ENCODE measurements at places on chromosomes 12 and 14. TPM values are rescaled to one million over a fixed set of nuclear protein-coding genes. Genes with fewer than 3 reads are reported as not detected.

GRCh38 chr14:72583316-72584272 is 310.3 kb downstream of the DPF3 start:
- no peak for DNase-seq

GRCh38 chr12:113776536-113776935 is 189.6 kb downstream of the RBM19 start:
- DNase-seq, result no peak

DNA sequence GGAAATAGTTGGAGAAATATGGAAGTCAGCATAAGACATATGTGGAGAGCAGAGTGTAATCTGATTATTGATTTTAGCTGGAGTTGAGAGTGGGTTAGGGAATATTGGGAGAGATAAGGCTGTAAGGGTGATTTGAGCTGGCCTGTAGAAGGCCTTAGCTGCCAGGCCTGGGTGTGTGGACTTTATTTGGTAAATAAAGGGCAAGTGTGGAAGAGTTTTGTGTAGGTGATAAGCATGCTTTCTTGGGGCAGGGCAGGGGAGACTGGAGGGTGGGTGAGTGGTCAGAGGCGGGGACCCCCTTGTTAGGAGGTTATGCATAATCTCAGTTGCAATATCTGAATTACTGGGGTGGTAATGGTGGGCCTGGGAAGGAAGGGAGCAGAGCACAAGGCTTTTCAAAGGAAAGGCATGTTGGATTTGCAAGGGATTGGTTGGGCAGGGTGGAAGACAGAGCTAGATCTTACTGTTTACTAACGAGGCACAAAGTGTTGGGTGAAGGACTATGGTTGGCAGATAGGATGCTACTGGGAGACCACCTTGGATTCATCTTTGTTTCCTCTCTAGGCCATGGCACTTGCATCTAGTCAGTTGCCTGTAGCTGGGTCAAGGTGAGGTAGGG is 5.5 kb downstream of the KHNYN start:
- DNase-seq, result no peak

- DNase-seq, result peak; percentile 16
Measured at GRCh38 chr14:78401866-78402265, 231.7 kb downstream of the NRXN3 start.

GRCh38 chr12:19498099-19498498 is 58.8 kb downstream of the AEBP2 start:
- DNase-seq, result no peak

GRCh38 chr14:97219431-97220017 is 422.3 kb downstream of the VRK1 start:
- DNase-seq, result no peak

DNA sequence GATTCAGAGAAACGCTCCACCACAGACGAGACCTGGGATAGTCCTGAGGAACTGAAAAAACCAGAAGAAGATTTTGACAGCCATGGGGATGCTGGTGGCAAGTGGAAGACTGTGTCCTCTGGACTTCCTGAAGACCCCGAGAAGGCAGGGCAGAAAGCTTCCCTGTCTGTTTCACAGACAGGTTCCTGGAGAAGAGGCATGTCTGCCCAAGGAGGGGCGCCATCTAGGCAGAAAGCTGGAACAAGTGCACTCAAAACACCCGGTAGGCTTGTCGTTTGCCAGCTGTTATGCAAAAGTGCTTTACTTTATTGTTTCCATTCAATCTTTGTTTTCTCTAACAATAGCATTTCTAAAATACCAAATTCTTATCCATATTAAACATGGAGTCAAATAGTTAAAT is 287.3 kb downstream of the NAV3 start:
- no peak for DNase-seq

DNA sequence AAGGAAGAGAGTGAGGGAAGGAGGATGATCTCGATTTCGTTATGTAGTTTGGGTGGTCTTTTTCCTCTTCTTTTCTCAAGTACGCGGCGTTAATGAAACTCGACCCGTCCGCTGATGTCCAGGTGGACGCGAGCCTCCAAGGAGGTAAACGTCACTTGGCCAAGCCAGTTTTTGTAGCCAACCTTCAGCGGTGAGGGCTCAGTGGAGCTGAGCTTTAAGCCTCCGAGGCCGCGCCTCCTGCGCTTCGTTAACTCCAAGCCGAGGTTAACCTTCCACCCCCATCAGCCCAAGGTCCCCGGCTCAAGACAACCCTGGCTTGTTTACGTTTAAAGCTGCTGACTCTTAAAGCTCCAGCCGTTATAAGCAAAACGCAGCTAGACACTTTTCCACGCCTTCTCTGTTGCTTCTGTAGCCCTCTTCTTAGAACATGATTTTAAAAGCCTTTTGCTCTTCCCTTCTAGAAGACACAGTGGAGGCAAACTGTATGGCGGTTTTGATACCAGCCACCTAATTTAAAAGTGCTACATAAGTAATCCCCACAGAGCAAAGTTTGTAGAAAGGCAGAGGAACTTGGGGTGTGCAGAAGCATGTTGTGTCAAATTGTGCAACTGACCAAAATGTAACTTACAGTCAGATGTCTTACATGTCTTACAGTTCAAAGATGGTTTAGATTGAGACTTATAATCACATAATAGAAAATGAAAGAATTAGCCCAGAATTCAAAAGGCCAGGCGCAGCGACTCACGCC is 923 bp upstream of the ITPR2 start:
- peak; percentile 54 for DNase-seq

DNA sequence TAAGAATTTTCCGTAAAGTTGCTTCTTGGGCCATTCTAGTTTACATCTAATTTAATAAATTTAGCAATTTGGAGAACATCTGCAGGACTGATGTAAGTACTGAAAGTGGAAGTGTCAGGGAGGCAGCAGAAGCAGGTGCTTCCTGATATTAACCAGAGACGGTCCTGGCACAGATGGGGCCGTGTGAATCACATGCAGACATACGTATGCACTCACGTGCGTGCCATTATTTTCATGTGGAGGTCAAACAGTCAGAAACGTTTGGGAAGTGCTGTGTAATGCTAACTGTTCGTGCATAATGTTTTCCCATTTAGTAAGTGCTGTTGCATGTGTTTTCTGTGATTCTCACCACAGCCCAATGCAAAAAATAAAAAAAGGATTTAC is 87.8 kb upstream of the DYNC1H1 start:
- no peak for DNase-seq

GRCh38 chr12:50597200-50598195 is 92.7 kb downstream of the DIP2B start:
- DNase-seq, result peak; percentile 56

- no peak for DNase-seq
Measured at GRCh38 chr14:79037106-79037505, 866.9 kb downstream of the NRXN3 start.

GRCh38 chr14:20714593-20715250 is 26.2 kb downstream of the ANG start:
- DNase-seq, result peak; percentile 44

DNA sequence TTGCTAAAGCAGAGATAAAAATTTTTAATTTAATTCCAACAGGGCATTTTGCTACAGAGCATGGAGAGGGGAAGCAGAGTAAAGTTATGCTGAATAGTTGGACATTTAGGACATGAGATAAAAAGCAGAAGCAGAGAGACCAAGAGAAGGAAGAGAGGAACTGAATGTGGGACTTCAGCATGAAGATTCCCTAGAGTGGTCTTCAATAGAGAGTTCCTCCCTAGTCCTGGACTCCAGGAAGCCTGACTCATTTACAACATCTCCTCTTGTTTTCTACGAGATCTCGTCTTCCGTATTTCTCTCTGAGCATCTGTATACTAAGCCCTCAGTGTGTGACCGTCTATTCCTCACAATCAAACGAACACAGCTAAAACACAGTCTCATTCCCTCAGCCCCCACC is 35.2 kb upstream of the IFT81 start:
- no peak for DNase-seq

GRCh38 chr12:22100958-22101748 is 55.1 kb downstream of the CMAS start:
- DNase-seq, result peak; percentile 9

GRCh38 chr12:103373088-103373523 is 122.7 kb downstream of the C12orf42 start:
- DNase-seq, result no peak

DNA sequence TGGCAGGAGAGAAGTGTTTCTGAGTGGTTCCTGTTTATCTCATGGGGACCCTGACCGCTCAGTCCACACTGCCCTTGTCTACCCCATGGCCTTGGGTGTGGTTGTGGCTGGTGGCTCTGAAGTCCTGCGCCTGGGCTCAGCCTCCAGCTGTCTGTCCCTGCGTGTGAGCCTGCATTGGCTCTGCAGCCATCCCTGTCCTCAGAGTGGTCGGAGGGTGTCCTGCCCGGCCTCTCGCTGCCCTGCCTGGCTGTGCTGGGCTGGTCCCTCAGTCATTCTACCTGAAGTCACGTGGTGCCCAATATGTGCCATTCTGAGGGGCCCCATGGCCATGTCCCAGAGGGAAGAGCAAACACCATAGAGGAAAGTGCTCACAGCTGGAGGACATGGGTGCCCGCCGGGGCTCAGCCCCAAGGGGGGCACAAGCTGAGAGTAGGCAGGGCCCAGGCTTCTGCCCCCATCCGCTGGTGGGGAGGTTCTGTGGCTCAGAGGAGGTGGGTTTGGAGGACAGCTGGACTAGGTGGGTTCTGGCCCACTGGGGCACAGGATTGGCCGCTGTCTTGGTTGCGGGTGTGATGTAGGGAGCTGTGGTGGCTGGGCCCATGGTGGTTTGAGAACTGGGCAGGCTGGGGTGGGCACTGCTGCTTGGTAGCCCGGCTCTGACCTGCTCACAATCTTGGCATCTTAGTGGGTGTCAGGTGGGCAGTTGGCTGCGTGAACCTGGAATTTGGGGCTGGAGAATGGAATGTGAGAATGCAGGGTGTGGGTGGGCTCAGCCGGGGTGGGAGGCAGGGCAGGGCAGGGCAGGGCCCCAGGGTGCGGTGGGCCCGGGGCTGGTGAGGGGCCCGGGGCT is 11.6 kb downstream of the TEDC1 start:
- DNase-seq, result no peak

- no peak for DNase-seq
Measured at GRCh38 chr14:103657471-103657870, 28.5 kb downstream of the KLC1 start.

- DNase-seq, result no peak
Measured at GRCh38 chr12:132535019-132535418, 45.1 kb downstream of the FBRSL1 start.

DNA sequence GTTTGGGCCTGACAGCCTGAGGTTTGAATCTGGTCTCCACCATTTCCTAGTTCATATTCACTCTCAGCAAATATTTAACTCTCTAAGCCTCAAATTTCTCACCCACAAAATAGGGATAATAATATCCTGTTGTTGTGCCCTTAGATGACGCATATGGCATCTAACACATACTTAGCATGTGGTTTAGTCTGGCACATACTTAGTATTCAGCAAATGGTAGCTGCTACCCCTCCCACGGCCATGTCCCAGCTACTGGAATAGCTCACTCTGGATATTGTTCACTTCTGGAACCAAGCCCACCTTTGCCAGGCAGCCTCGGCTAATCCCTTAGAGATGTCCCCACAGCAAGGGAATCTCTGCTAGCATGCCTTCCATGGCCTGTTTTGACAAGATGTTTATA is 53.3 kb downstream of the BICD1 start:
- DNase-seq, result no peak

DNA sequence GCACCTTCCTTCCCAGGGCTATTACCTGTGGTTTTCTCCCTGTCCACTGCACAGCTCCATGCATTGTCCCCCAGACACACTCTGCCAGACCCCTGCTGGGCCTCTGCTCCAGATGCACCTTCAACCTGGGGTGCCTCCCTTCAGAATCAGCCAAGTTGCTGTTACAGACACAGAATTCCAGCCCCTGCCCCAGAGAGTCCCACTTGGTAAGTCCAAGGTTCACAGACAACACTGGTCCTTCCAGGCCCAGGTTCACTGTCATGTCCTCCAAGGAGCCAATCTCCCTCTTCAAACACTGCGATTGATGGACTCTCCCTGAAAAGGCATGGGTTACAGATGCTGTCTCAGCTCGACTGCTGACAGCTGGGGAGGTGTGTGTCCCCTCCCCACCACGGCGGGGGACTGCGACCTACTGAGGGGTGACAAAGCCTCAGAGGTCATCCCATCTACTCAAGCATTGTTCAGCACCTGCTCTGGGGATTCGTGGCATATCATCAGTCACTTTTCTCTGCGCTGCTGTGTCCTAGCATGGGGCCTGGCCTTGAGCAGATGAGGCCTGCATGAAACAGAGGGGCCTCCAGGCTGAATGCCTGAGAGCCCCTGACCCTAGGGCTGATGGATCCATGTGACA is 24.3 kb downstream of the CALM1 start:
- DNase-seq, result no peak

DNA sequence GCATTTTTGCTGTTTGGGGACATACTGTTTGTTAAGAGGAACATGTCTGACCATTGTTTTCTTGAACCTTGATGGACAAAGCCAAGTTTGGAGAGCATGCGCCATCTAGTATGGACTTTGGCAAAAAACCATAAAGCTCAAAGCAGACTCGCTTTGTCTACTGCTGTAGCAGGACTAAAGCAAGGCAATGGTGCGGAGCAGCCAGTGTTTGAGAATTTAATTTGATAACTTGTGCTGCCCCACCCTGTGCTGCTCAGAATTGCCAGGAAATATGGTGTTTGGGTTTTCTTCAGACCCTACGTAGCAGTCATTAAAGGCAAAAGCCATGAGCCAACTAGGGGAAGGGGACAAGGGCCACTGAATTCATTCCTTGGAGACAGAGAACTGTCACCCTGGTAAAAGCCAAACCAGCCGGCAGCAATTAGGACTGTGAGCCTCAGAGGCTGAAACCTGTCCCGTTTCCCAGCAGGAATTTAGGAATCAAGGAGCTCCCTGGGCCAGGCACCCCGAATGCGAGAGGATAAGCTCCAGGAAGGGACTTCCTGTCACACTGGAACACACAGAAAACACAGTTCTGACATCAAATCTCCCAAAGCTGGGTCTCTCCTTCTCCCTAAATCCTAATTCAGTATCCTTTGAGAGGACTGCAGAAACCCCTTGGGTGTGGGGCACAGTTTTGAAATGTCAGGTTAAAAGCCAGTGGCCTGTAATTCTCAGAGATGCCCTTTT is 1.1 kb downstream of the AVIL start:
- no peak for DNase-seq

DNA sequence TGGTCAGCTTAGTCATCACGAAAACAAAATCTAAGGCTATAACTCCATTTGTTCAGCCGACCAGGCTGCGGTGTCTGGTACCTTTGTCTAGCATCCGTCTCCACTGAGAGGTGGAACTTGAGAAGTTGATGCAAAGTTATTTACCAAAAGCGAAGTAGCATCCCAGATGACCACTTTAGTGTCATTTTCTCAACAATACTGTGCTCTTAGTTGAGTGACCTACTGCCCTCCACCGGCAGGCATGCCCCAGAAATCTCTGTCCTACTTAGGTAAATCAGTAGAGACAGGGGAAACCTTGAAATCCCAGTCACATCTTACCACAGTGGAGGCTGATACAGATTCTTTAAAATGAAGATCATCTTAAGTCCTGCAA is 1.3 kb upstream of the ST8SIA1 start:
- no peak for DNase-seq

The NRIP2 gene
- total RNA-seq, result not detected

The G2E3 gene
- 16.8 TPM for total RNA-seq

The KRT77 gene
- not detected for total RNA-seq

The POLE gene
- total RNA-seq, result 35.4 TPM

The PMEL gene
- 10.4 TPM for total RNA-seq

The ERBB3 gene
- 1.8 TPM for total RNA-seq

The SLC8A3 gene
- not detected for total RNA-seq

The EMP1 gene
- total RNA-seq, result 7.8 TPM

The NR1H4 gene
- 10.7 TPM for total RNA-seq

The NUDT14 gene
- total RNA-seq, result 16.6 TPM

The ADCY4 gene
- total RNA-seq, result not detected

The YY1 gene
- 44.4 TPM for total RNA-seq

The LRRC43 gene
- total RNA-seq, result not detected

The CIT gene
- 13.3 TPM for total RNA-seq

The TAS2R10 gene
- total RNA-seq, result not detected

All from Caki2 (cell line).